ENCODE measurements at places on chromosomes 2 and 18.

DNA sequence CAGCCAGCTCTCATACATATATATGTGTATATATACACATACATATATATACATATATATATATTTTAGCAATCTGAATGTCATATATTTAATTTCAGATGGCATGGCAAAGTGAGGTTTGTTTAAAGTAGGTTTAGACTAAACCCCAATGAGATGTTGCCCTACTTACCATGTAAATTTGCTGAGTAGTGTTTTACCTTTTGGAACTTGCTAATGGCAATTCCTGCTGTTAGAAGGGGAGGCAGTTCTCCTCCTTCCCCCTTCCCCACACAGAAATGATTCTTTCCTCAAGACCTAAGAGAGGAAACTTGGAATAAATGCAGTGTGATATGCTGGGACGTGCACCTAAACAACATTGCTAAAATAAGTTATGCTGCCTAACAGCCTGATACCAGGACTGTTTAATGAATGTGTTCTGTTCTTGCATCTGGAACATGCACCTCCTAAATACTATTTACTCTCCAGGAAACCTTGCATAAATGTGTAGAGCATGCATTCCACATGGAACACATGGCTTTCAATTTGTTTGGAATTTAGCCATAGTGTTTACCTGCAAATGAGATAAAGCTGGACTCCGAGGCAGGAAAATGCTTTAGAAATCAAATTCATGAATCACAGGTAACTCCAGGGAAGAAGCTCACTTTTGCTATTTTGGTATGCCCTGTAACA is 252.9 kb upstream of the SIX3 start:
- no peak for ATAC-seq

DNA sequence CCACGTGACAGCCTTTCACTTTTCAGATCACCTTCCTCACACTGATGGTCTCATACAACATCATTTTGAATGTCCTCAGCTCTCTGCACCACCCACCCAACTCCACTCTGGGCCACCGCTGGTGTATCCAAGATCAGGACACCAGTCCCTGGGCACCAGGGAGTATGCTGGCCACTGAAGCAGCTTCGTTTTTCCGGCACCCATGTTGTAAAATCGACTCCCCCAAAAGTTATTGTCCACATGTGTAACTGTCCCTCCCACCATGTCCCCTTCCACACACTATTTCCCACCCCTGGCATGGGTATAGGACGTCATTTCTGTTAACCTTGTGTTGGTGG is 96.4 kb downstream of the TGOLN2 start:
- no peak for ATAC-seq

DNA sequence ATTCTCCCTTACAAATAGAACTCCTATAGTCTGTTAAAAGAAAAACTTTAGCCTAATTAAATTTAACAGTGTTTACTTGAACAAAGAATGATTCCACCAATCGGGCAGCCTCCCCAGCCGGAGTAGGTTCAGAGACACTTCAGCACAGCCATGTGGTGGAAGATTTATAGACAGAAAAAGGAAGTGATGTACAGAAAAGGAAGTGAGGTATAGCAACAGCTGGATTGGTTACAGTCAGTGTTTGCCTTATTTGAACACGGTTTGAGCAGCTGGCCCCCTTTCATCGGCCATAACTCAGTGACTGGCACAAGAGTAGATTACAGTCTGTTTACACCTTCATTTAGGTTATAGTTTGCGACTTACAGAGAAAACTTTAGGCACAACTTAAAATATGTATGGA is 2.1 kb upstream of the SKA1 start:
- ATAC-seq = no peak

GRCh38 chr2:120892967-120893667 is 157.4 kb downstream of the GLI2 start:
- ATAC-seq = no peak

DNA sequence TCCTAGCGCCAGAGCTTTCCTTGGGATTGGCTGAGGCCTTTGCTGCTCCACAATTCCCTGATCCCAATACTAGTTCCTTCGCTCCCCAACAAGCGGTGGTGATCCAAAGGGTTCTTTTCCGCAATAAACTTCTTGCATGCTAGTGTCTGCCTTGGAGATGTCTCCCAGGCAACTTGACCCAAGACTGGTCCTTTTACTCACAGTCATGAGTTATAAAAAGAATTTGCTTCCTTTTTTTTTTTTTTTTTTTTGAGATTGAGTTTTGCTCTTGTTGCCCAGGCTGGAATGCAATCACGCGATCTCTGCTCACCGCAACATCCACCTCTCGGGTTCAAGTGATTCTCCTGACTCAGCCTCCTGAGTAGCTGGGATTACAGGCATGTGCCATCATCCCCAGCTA is 89.8 kb upstream of the SP3 start:
- ATAC-seq = no peak

DNA sequence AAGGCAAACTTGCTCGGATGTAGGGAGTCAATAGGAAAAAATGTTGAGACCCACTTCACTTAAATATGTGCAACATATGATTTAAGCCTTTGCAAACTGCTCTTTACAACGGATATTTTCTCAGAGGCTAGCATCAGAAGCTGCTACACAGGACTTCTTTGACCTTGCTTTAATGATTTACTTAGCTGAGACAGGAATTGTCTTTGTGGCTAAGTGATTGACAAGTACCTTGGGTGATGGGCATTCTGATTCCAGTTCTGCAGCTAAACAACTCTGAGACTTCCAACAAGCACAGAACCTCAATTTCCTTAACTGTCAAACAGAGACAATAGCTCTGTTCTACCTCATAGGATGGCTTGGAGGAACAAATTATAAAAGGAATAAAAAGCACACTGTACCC is 150.2 kb downstream of the NCKAP5 start:
- no peak for ATAC-seq
